Smooth muscle cell of the pulmonary artery (primary cell): ENCODE measurements at places on chromosomes 11 and 22. TPM values are rescaled to one million over a fixed set of nuclear protein-coding genes. Genes with fewer than 3 reads are reported as not detected.

SART1 gene
- total RNA-seq: 28.2 and 31.3 TPM in 2 replicates

CALCA gene
- total RNA-seq: not detected in 2 replicates

CEND1 gene
- total RNA-seq: 0.20 and 0.56 TPM in 2 replicates

HOATZ gene
- total RNA-seq: not detected in 2 replicates
